ENCODE measurements at places on chromosomes 3 and 15. TPM values are rescaled to one million over a fixed set of nuclear protein-coding genes. Genes with fewer than 3 reads are reported as not detected.

Gene ACOX2
- 11.0 TPM for total RNA-seq

Gene ZNF774
- total RNA-seq: 1.2 TPM

Gene VEPH1
- 0.31 TPM for total RNA-seq

Gene KCNAB1
- not detected for total RNA-seq

Gene TMC3
- not detected for total RNA-seq

Gene PTH1R
- 1.1 TPM for total RNA-seq

Gene PLCB2
- total RNA-seq: 0.72 TPM

Gene ATP13A4
- not detected for total RNA-seq

Gene AMT
- total RNA-seq: 0.27 TPM

Gene ZDHHC23
- 3.4 TPM for total RNA-seq

Gene KNG1
- total RNA-seq: not detected

Gene RNF123
- total RNA-seq: 13.6 TPM

Gene ISLR2
- total RNA-seq: 0.28 TPM

Gene XYLB
- 3.8 TPM for total RNA-seq

Gene GFM1
- 43.6 TPM for total RNA-seq

Gene AAGAB
- 70.1 TPM for total RNA-seq

Gene PAK6
- total RNA-seq: 0.65 TPM

Gene IL20RB
- 1.5 TPM for total RNA-seq

Gene LMCD1
- total RNA-seq: 69.9 TPM

Gene SH3BP5
- total RNA-seq: 16.4 TPM

Gene SST
- not detected for total RNA-seq

Gene ADAMTS9
- total RNA-seq: 0.58 TPM

Gene FGD5
- total RNA-seq: 0.06 TPM

Gene EFHB
- total RNA-seq: 0.94 TPM

Gene CD96
- total RNA-seq: not detected

Gene GASK1A
- not detected for total RNA-seq

Gene CCDC191
- total RNA-seq: 1.7 TPM

Gene XPC
- total RNA-seq: 30.7 TPM

Gene PYDC2
- not detected for total RNA-seq

Gene GOLGA8H
- 1.6 TPM for total RNA-seq

Gene SLC9A9
- 0.22 TPM for total RNA-seq

Gene ZMYND10
- 1.2 TPM for total RNA-seq

Gene HDC
- total RNA-seq: 0.07 TPM

Gene KNL1
- total RNA-seq: 6.5 TPM

Gene LDHAL6B
- total RNA-seq: not detected

Gene ENTPD3
- total RNA-seq: 0.05 TPM

Gene TM4SF18
- 31.8 TPM for total RNA-seq

Gene CCDC13
- total RNA-seq: 0.46 TPM

Gene CAMP
- not detected for total RNA-seq

Gene GOLGA6B
- not detected for total RNA-seq

Gene ARNT2
- 13.6 TPM for total RNA-seq

Gene CD80
- not detected for total RNA-seq

Gene CLDN1
- 23.3 TPM for total RNA-seq

Gene HEG1
- 10.6 TPM for total RNA-seq

Gene SH2D7
- total RNA-seq: not detected

Gene GABRA5
- total RNA-seq: 114 TPM

Gene AMIGO3
- 1.1 TPM for total RNA-seq

Gene LRRC3B
- total RNA-seq: not detected

All from A549 treated with GW870086 at 1 μM for 4 hours (cell line).